ENCODE measurements at places on chromosomes 1 and 21.

DNA sequence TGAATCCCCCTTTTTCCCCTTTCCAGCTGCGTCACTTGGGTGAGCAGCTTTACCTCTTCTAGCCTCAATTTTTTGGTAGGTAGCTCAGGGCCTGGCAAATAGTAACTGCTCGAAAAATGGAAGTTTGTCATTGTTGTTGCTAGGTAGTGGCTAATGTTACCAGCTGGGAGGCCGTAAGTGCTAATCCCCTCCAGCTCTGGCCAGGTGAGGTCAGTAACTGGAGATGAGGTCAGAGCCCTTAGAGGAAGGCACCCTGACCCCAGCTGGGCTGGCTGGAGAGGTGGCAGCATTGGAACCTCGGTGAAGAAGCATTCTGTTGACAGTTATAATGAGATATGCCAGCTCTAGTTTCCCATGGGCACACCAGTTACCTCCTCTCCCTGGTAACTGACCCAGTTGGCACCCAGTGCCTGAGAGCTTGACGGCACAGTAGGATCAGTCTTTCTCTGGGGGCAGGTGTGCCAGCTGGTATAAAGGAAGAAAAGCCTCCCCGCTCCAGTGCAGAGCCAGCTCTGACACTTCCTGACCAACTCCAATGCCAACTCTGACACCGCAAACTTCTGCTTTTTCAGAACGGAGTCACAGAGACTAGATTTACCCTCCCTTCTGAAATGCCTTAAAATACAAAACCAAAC, 35.0 kb upstream of the SLC2A1 start:
- no peak for DNase-seq

DNA sequence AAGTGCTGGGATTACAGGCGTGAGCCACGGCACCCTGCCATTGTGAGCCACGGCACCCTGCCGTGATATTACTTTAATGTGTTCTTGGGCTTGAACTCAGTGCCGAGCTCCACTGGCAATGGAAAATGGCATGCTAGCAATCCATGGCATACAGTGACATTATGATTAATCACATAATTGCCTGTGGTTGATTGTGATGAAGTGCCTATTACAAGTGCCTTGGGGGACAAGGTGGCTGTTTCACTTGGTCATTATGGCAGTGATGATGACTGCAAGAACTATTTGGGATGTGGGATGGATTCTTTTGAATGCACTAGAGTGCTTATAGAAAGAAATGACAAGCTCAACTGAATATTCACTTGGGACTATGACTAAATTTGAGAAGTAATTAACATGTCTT, 22.3 kb upstream of the HPCAL4 start:
- no peak for DNase-seq

GRCh38 chr1:147723691-147724323, 36.6 kb downstream of the GJA5 start:
- no peak for DNase-seq

DNA sequence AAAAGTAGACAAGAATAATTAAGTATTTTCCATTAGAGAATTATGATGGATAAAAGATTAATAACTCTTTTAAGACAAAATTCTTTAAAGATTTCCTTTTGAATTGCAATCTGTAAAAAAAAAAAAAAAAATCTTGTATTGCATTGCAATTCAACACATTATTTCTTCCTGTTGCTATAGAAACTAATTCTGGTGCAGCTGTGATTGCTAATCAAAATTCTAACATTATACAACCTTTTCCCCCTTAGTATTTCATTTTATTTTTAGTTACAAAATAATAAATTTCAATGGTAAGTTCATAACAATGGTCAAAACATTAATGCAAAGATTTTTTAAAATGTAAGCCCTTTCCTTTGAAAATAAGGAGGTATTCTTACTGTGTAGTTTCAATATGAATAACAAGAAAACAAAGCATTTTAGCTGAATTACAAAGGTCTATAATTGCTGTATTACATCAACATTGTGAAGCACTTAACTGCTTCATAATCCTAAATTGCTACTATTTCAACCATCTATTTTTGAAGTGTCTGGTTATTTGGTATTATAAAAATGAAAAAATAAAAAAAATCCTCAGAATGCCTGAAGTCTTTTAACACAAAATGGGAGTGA, 135.0 kb downstream of the SYT14 start:
- no peak for DNase-seq

DNA sequence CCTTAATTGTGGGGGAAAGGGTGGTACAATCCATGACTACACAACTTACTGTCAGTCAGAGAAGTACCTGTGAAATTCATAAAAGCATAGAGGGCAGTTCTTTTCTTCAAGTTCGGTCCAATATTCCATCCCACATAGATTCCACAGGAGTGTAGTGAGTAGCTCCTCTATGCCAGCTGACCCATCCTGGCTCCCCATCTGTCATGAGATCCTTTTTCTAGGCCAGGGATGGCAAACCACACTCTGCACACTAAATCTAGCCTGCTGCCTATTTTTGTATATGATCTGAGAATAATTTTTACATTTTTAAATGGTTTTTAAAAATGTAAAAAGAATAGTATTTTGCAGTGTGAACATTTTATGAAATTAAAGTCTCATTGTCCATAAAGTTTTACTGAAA, 107.0 kb upstream of the TSPAN2 start:
- DNase-seq: no peak

DNA sequence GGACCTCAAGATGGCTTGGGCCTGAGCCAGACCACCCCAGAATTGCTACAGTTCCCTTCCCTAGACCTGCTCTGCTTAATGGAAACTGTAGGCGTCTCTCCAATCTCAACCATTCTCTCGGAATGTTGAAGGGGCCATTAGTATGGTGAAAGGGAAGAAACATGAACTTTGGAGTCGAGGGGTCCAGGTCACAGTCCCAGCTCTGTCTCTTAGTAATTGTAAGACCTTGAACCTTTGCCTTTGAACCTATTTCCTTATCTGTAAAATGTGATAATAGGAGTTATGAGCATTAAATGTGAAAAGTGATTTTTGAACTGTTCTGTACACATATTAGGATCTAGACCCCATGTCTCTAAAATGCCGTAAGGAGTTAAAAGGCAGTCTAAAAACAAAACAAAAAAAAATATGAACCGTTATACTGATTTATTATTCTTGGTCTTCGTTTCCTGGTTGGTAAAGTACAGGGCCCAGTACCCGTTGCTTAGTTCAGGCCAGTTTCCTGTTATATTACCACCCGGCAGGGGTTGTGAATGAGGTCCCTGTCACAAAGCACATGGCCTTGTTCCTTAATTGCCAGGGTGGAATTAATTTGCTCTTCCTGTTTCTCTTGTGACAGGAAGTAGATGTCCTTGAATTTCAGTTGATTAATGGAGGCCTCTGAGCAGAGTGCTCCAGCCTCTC, 42.3 kb downstream of the TCEANC2 start:
- DNase-seq: no peak

DNA sequence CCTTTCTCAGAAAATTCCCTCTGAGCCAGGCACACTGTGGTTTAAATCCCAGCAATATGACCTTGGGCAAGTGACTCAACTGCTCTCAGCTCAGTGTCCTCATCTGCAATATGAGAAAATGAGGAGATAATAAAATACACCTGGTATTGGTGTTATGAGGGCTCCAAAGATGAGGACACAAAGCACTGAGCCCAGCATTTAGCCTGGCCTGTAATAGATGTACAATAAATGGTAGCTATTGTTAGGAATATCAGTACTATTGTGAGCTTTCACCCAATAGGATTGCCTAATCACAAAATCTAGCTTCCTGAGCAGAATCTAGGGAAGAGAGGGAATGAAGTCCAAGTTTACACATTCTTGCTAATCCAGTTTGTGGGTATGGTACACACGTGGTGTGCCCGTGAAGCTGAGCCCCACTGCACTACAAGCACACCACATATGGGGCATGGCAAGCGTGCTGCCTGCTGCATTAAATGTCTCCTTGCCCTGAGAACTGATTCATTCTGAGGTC, 24.3 kb upstream of the SLC30A1 start:
- DNase-seq: no peak

DNA sequence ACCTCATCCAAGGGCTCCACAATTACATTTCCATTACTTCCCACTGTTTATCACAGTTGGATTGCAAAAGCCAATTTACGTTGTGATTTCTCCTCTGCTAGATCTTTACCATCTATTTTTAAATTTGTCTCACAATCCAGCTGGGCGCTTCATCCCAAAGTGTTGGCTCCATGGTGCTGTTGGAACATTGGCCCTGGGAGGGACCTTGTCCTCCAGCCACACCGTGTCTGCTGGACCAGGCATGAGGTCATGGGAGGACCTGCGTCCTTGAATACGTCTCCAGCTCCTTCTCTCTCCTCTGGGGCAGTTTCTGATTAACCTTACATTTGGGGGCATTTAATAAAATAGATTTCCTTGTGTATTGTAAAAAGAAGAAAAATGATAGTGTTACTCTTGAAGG, 125.4 kb downstream of the KCNJ6 start:
- DNase-seq: no peak

GRCh38 chr1:91833946-91834345, 52.0 kb downstream of the TGFBR3 start:
- no peak for DNase-seq

DNA sequence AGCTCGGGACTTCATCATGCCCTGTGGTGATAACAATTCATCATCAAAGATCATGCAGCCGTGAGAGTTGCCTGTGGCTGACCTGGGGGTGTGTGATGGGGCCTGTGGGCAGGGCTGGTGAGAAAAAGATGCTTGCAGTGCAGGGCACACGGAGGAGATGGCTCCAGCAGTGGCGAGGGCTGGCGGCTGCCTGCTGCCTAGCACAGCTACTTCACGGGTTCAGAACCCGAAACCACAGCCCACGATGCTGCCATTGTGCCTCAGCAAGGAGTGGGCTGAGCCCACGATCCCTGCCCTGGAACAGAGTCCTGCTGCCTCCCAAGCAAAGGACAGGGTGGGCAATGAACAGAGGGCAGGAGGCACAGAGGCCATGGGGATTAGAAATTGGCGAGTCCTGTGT, 631 bp upstream of the KRTAP10-9 start:
- DNase-seq: no peak

GRCh38 chr1:26359981-26360806, 6.3 kb upstream of the CRYBG2 start:
- DNase-seq: no peak

DNA sequence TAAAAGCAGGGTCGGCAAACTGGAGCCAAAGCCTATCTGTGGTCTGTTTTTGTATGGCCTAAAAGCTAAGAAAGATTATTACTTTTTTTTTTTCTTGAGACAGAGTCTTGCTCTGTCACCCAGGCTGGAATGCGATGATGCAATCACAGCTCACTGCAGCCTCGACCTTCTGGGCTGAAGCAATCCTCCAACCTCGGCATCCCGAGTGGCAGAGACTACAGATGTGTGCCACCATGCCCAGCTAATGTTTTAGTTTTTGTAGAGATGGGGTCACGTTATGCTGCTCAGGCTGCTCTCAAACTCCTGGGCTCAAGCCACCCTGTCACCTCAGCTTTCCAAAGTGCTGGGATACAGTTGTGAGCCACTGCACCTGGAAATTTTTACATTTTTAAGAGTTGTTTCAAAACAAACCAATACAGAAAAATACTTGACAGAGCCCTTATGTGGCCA, 6.5 kb upstream of the GLRX2 start:
- peak; percentile 56 for DNase-seq
